ENCODE measurements at places on chromosomes 5 and 9.

DNA sequence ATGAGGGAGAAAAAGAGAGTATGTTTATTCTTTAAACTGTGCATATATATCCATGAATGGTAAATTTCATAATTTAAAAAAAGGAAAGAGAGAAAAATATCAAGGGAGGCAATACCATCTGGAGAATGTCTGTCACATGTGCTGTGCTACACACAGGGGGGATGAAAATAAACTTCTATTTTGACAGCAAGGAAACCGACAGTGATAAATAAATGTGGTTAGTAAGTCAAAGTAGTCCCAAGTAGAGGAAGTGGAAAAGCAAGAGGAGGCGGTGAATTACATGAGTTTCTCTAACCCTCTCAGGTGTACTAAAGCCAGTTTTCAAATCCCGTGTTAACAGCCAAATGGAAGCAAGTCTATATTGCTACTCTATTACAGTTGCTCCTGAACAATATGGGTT is 83.3 kb downstream of the ICE1 start:
- no peak for DNase-seq

DNA sequence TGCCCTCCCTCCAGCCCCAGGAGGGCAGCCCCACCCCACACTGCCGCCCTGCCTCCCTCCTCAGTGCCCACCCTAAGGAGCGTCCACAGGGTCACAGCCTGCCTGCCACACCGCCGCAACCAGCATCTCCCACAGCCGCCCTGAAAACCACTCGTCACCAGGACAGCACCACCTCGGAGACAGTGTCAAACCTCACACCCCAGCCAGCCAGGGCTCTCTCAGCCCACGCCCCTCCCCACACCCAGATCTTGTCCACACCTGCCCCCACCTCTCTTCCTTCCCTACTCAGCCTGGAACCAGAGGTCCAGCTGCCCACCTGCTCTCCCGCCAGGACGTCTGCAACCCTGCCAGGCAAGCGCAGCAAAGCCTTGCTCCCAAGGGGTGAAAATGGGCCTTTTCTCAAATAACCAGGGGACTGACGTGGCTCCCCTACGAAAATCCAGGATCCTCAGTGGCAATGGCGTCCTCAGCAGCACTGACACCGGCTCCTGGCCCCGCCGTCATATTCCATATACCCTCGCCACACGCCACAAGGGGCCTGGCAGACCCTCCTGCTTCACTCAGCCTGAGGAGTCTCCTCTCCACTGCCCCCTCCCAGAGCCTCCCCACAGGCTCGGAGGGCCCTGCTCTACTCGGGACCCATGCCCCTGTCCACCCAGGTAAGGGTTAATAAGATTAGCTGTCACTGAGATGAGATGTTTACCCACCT is 71.0 kb upstream of the ADAMTS2 start:
- DNase-seq, result peak; percentile 0

- no peak for DNase-seq
These were observed 14.7 kb downstream of the PBX3 start for GRCh38 chr9:125761676-125762450.

- no peak for DNase-seq
These were observed 116.1 kb downstream of the WDR70 start for GRCh38 chr5:37495210-37495609.

GRCh38 chr5:159061179-159061796 is 38.4 kb downstream of the EBF1 start:
- DNase-seq, result no peak

DNA sequence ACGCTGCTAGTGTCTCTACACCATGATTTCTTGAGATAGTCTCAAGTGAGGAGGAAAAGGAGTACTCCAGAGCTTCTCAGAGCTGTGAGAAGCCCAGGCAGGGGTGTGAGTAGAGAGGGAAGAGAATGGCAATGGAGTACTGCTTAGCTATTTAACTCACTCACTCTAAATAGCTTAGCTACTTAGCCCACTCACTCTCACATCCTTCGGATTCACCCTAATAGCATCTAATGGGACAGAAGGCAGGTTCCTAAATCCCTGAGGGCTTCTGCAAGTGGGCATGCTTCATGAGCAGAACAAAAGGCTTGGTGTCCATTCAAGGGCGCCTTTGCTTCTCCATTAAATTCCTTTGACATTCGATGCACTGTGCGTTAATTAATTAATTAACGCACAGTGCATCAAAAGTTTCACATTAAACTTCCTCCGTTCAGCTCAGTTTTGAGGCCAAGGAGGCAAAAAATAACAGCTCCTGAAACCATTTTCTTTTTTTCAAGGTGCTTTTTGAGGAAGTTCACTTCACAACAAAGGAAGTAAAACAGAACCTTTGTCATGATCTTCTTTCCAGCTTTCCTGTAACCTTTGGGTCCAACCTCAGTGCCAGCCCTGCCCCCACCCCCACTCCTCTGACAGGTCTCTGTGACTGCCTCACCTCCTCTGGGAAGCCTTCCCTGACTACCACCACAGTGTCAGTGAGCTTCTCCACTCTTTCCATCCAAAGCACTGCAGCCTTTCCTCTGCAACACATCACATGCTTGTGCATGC is 294.0 kb downstream of the SEC61B start:
- DNase-seq, result no peak

DNA sequence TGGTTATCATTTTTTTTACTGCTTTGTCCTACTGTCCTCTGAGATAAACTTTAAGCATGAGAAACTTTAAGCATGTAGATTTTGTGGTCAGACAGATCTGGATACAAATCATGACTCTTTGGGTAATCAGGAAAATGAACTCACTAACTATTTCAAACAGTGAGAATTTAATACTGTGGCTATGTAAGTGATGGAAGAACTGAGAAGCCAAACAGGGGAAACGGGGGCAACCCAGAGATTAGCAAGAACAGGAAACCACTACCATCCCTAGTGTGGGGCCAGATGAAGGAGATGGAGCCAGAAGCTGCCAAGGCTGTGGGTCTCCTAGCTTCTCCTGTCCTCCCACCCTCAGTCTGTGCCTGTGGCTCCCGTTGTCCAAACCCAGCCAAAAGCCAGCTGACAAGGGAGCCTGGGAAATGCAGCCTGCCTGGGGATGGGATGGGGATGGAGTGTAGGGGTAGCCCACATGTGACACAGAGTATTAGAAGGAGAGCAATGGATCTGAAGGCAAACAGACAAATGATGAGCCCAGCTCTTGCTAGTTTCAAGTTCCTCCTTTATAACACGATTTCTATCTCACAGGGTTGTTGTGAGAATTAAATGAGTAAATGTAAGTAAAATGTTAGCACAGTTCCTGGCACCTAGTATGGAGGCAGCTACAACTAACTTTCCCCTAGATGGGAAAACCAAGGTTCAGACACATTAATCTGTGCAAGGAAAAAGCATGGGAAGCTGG is 27.7 kb upstream of the CDC23 start:
- no peak for DNase-seq

DNA sequence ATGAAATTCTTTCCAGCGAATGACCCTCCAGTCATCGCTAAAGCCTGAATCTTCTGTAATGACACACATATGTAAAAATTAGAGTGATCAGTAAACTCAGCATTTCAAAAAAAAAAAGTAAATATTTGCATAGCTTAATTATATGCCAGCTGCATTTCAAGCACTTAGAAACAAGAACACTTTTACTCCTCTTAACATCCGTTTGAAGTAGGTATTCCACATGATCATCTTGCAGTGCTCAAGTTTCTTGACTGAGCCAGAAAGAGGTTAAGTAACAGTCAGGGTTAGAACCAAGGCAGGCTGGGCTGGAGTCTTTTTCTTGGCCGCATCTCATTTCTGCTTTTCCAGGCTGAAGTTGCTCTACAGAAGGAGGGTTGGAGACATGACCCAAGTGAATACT is 27.6 kb downstream of the EGFLAM start:
- DNase-seq, result no peak

DNA sequence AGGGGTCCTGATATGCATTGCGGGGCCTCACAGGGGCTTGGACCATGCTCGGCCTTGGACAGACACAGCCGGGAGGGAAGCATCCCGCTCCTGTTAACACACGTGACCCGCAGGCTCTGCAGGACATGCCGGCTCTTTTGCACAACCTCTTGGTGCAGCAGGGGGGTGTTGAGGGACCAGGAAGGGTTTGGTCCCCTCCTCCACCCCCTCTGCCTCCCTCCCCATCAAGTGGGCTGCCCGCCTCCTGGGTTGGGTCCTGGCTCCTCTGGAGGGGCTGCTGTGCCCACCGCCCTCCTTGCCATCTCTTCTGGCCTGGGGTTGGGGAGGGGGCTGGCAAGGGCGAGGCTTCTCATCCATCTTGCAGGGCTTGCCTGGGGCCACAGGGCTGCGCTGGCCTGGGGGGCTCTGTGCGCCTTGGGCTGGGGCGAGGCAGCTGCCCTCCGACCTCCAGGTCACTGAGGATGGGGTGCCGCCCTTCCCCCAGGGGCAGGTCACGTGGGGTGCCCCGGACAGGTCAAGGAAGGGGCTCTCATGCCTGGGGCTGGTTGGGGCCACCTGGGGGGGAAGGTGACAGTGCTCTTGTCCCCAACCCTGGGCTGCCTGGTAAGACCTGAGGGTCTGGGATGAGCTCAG is 16.8 kb upstream of the SLC9A3 start:
- no peak for DNase-seq

DNA sequence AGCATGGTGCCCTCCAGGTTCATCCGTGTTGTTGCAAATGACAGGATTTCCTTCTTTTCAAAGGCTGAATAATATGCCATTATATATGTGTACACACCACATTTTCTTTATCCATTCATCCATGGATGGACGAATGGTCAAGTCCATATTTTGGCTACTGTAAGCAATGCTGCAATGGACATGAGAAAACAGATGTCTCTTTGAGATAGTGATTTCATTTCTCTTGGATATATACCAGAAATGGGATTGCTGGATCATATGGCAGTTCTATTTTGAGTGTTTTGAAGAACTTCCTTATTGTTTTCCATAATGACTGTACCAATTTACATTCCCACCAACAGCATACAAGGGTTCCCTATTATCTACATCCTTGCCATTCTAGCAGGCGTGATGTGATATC is 67.9 kb downstream of the TEK start:
- DNase-seq, result no peak

- no peak for DNase-seq
These were observed 12.8 kb upstream of the C9orf152 start for GRCh38 chr9:110220809-110221208.

DNA sequence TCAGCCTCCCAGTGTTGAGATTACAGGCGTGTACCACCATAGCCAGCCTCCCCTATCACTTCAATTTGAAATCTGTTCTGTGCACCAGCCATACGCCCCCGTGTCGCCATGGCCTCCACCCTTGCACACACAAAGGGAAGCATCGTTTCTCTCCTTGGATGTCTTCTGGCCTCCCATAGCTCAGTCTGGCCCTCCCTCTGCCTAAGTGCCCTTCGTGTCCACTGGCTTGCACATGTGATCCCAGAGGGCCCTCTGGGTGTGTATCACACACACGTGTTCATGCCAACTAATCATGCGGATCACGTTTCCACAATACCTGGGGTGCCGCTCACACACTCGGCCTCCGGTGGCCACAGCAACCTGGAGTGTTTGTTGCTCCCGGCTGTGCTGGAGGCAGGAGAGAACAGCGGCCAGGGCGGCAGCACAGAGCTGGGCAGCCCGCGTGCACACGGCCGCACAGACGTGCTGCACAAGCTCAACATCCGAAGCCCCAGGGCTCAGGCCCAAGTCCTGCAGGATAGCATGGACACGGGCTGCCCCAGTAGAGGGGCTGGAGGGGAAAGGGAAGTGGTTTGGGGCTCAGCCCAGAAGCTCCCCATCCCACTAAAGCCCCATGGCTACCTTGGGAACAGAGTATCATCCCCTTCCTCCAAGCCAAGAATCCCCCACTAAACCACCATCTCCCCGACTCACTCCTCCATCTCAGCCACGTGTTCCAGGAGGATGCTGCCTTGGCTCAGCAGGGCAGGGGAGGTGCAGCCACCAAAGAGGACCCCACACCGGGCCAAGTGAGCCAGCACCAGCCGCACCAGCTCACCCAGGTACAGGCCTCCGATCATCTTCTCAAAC is 10.9 kb downstream of the HK3 start:
- DNase-seq, result no peak

DNA sequence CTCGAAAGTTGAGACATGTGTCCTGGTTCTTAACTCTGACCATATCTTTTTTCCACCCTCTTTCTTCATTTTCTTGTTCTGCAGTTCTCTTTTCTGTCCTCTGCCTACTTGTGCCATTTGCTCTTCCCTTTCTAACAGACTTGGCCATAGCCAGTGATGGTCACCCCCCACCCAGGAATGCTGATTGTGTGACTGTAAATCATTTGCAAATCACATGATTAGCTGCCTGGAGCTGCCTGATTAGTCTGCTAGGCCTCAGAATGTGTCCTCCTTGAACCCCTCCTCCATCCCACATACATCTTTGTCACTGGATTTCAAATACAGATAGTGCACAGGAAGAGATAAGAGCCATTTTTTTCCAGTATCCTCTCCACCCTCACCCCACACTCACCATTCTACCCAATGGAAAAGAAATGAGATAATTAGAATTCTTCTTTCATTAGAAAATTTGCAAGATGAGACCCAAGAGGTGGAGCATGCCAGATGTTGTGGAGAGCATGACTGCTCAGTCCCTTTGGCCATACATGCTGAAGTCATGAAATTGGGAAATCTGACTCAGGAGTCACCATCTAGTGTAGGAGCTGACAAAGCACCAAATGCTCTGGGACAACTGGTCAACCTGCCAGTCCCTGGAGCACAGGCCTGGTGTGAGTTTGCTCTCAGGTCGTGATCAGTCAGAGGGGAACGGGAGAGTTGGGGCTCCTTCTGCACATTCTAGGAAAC is 538.2 kb downstream of the CCDC171 start:
- DNase-seq, result no peak

GRCh38 chr5:137937994-137938750 is 48.9 kb downstream of the PKD2L2 start:
- DNase-seq, result no peak

DNA sequence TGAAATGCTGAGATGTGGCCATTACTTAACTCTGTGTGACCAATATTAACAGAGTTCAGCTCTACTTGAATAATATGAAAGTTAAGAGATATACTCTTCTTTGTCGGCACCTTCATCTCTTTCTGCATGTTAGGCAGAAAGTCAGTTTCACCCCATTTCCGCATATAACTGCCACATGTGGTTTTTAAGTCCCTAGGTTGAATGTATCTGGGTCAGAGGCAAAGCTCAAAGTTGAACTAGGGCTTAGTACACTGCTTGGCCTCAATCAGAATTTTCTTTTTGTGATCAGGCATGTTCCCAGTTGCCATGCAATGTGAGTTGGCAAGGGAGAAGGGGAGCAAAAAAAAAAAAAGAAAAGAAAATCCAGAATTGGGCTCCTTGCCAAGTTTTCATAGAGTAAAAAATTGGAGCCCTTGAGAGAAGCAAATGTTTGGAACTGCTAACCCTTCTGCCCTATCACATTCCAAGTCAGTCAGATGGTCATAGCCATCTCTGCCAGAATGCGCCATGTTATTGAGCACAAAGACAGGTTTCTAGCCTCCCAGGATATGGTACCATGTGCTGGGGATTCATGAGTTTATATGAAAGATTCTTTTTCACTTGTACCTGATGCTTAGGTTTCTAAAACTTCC is 251.2 kb upstream of the RORB start:
- no peak for DNase-seq

DNA sequence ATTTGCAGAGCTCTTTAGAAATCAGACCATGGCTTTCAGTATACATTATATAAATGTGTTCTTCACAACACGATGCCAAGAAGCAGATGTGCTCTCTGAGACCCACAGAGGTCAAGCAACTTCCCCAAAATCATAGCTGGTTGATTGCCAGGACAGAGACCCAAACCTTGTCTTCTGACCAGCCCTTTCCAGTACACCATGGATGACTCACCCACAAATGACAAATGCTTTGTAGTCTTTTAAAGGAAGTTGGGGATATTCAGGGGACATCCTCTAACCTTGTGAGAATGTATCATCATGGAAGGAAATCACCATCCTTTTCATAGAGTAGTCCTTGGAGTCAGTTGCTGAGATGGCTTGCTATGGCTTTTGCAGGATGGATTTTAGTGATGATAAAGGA is 30.1 kb downstream of the ZNF462 start:
- no peak for DNase-seq

GRCh38 chr9:3526997-3527940 is 1.5 kb upstream of the RFX3 start:
- no peak for DNase-seq

Data from GM12892 (cell line).